ENCODE measurements at places on chromosomes 2 and 18.

DNA sequence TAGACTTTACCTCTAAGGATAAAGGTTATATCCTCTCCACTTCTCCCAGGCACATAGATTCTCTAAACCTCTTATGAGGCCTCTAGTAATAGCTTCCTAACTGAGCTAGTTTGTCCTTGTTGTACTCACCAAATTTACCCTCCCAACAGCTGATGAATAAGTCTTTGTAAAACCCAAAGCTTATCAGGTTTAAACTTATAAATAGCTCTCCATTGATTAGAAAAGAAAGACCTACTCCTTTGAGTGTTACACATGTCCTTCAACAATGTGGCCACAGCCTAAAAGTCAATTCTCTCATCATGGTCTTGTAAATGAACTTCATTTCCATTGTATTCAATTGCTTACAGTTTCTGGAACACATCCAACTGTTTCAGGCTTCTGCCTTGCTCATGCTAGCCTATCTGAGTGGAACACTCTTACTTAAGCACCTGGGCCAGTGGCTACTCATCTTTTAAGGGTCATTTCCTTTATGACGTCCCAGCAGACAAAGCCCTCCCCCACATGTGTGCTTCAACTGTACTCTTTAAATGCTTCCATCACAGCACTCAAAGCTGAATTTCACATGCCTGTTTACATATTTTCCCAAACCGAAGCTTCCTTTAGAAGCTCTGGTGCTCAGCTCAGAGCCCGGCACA is 131.6 kb downstream of the CDH2 start:
- no peak for DNase-seq

DNA sequence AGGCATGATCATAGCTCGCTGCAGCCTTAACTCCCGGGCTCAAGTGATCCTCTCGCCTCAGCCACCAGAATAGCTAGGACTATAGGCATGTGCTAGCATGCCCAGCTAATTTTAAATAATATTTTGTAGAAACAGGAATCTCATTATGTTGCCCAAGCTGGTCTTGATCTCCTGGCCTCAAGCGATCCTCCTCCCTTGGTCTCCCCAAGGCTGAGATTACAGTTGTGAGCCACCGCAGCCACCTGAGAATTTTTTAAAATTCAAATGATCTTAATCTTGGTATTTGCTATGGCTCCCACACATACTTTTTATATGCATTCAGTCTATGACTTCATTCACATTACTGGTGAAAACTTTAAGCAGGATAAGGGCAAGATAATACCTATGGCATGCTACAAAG is 13.1 kb downstream of the KRCC1 start:
- no peak for DNase-seq

DNA sequence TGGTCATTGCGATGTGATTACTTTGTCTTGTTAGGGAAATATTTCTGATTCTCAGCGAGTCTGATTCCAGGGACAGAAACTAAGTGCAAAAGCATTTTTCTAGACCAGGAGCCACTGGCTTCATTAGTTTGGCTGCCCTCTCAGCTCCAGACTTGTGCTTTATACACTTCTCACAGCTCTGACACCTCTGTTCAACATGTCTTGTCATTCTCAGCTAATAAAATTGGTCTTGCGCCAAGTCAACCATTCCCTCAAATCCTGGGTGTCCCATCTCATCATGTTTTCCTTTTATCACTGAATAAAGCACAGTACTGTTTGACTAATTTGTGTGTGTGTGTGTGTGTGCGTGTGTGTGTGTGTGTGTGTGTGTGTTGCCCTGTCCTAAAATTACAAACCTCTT is 215.5 kb upstream of the EPHA4 start:
- DNase-seq, result no peak

DNA sequence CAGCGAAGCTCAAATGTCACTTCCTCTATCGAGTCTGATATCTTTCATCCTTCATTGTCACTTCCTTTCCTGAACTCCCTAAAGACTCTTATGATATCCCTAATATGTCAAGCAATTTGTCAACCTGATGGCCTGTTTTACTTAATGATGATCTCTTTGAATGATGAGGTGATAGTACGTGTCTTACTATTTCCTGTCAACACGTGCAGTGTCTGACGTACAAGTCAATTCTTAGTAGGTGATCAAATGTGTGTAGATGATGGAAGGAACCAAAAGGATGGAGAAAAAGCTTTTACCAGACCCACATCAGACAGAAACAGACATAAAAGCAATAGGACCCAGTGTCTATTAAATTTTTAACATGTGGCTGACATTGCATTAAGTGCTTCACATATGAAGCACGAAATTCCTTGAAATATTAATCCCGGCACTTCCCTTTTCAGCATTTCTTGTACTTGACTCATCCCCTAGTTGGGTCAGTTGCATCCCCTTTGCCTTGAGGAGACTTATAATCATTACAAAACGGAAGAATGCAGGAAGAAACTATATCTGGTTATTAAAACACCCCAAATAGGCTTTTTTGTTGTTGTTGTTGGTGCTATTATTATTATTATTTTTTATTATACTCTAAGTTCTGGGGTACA is 108.6 kb upstream of the NYAP2 start:
- no peak for DNase-seq
